ENCODE measurements at places on chromosomes 6 and 20.

- DNase-seq = no peak
Measured at GRCh38 chr6:159758031-159759001, 3.5 kb upstream of the ACAT2 start.

- no peak for DNase-seq
Measured at GRCh38 chr6:153070756-153071155, 60.3 kb downstream of the RGS17 start.

DNA sequence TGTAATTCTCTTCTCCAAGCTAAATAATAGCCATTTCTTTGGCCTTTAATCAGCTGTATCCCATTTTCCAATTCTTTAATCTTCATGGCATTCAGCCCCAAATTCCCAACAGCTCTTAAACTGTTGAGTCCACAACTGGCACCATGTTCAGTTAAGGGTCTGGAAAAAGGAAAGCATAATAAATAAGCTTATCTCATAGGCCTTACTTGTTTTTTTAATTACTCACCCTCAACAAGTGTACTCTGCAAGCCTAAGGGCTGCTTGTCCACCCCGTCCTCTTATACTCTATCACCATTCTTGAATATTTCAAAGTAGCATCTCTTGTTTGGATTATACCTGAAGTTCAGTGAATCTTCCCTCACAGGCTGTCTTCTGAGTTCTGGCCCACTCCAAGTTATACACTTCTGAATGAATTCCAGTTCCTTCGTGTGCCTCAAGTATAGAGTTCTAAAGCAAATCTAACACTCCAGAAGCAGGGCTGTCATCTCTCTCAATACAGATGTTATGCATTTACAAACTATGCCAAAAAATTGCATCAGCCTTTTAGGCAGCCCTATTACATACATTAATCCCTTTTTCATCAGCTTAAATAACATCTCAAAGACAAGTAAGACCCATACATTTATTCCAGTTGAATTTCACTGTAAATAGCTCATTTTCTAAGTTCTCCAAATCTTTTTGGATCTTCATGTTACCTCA is 98.7 kb downstream of the COL21A1 start:
- DNase-seq = no peak

- DNase-seq = no peak
Measured at GRCh38 chr6:118551063-118552053, 3.3 kb downstream of the PLN start.

DNA sequence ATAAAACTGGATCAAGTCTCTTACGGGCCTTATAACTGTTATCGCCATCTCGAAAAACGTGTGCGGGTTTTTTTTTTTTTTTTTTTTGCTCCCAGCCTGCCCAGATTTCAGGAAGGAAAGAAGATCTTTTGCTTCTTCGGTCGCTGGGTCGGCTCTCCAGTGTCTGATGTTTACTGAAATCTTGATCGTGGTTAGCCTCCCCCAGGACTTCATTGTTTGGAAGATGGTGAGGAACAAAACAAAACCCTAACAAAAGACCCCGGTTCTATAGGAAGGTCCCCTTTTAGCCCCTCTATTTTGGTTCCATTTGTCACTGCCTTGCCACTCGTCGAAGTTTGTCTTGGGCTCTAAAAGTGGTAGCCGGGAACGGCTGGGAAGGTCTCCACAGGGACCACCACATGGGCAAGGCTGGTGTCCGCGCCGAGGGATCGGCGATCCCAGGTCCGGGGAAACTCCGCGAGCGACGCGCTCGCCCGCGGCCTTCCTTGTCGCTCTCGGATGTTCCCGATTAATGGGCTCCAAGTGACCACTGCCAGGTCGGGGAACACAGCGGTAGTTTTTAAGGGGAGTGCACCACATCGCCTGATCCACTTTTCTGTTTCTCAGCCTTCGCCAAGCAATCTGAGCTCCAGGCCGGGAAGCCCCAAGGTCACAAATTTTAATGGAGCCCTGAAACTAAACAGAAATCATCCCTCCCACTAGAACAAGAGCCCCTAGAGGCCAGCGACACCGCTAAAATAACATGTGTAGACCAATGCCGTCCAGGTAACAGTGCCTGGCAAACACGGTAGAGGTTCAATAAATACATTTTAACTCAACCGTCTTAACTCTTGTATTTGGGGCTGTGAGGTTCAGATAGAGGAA is 27.0 kb downstream of the TRIM27 start:
- peak; percentile 47 for DNase-seq

DNA sequence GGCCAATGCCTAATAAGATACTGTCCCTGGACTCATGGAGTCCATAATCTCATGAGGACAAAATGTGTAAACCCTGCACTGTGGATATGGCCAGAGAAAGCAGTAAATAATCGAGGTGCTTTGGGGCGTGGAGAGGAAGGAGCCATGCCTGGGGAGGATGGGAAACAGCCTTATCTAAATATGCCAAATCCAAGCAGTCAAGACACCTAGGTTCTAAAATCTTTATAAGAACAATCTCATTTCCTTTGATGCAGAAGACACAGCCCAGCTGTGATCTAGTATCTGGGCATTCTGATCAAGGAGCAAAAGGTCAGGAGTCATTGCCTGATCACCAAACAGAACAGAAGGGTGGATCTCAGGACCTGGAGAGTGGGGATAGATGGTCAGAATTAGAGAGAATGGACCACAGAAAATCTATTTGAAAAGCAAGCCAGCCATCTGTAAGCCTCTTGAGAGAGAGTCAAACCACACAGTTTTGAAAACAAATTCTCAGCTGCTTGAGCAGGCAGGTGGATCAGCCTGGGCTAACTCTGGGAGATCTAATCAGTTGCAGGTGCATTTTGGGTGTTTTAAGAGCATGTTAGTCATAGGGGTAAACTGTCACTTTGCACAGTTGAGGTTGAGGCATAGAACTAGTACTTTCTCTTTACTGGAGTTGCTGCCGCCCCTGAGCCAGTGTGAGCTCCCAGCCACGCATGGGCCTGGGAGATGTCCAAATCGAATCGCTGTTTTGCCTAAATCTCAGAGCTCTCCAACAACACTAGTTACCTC is 130.8 kb upstream of the TNFAIP3 start:
- DNase-seq = no peak

GRCh38 chr20:35953387-35954199 is 709 bp downstream of the SCAND1 start:
- DNase-seq = no peak

- no peak for DNase-seq
Measured at GRCh38 chr20:37311710-37312355, 22.4 kb downstream of the MANBAL start.

GRCh38 chr6:85483846-85484245 is 34.0 kb downstream of the NT5E start:
- DNase-seq = no peak

DNA sequence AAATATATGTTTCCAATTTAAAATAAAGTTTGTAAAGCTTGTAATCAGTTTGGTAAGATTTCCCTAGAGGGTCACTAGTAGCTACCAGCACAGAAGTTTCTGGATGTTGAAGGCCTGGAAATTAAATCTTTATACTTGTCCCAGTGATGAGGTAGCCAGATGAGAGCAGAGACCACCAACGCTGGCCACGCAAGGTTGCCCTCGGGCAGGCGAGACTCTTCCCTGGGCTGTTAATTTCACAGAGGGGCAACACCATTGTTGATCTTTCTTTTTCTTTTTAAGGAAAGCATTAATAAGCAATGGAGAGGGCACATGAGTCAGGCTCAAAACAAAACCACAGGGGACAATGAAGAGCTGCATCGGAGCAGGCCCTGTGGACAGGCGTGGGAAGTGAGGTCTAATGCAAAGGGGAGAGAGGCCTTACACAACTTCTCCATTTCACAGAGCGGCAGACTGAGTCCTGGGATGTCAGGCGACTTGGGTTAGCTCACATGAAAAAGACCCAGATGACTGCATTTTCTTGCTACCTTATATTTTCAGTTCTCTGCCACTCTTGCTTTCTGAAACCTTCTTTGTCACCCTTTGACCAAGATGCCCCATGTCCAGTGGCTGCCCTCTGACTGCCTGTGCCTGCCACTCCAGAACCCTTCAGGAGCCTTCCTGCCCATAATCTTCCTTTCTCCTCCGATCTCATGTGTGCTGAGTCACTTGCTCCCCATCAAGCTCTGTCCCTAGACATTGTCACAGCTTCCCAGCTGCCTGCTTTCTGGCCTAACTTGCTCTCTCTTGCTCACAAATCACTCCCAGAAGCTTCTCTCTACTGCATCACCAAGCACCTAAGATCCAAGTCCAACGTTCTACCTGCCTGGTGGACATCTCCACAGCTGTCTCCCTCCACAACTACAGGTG is 107.7 kb upstream of the CDYL start:
- DNase-seq = no peak

DNA sequence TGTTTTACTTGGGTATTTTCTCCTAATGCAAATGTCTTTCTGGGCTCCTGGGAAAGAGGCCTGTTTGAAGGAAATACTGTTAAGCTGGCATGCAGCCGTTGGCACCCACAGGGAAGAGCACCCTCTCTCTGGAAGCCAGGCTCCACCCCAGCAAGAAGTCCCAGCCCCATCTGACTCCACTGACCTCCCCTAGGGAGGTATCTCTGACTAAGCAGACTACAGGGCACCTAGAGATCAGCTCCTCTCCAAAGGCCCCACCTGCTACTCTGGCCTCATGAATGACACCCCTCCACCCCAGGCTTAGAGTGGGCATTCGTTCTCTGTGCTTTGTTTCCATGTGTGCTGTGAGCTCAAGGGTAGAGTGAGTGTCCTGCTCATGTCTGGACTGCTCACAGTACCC is 6.4 kb upstream of the MDGA1 start:
- no peak for DNase-seq

GRCh38 chr6:2478200-2478599 is 232.8 kb upstream of the GMDS start:
- no peak for DNase-seq

DNA sequence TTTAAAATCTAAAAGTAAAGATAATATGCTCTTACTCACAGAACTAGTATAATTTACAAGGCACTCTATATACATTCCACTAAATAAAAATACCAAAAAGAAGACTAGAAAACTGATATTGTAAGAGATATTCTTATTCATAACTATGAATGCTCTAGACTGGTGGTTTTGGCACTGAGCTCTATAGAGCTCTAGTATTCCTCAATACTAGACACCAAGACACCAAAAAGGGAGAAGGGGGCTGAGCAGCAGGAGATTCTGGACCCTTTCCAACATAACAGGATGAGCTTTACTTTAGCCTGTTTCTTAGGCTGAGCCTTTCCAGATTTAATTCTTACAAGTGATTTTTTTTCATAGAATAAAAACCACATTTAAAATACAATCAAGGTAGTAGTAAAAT is 173.6 kb downstream of the COL21A1 start:
- DNase-seq = no peak

DNA sequence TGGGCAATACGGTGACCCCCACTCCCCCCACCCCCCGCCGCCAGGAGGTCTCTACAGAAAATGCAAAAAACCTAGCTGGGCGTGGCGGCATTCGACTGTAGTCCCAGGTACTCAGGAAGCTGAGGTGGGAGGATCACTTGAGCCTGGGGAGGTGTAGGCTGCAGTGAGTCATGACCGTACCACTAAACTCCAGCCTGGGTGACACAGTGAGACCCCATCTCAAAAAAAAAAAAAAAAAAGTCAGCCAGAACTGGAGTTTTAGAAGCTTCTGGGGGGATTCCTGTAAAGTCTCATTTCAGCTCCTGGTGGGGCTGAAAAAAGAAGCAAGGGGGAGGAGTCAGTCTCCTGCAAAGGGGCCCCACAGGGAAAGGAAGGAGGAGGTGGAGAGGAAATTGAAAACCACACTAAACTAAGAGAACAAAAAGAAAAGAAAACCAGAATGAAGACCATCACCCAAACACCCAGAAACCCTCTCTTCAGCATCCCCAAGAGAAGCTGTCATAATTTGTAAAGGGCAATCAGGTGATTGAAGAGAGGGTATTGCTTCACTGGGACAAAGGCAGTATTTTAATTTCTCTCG is 50.4 kb downstream of the NOL4L start:
- DNase-seq = no peak

GRCh38 chr6:135163440-135163738 is 17.7 kb upstream of the MYB start:
- DNase-seq = no peak

DNA sequence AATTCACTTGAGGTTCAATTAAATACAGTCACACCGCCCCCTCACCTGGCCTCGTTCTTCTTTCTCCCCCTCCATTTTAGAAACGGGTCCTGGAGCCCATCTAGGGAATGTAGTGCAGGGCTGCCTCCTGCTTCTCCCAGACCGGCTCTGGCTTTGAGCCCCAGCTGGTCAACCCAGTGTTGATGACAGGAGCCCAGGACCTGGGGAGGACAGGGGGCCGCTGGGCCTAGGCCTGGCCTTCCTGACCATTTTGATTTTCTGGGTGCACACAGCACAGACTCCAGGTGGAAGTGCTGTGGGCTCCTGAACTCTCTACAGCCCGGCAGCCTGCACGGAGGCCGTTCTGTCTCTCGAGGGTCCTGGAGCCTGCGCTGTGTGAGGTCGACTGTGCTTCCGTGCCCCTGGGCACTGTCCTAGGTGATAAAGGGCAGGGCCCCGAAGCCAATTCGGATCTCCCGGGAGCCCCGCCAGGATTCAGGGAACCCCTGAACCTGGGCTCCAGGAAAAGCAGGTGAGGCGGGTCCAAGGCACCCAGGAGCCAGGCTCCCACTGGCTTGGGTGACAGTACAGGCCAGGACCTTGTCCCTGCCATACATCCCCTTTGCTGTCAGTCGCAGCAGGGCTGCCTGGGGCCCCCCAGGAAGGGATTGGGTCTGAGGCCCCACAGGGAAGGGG is 23.3 kb downstream of the NPEPL1 start:
- no peak for DNase-seq

- no peak for DNase-seq
Measured at GRCh38 chr6:42526616-42527015, 37.2 kb upstream of the UBR2 start.

DNA sequence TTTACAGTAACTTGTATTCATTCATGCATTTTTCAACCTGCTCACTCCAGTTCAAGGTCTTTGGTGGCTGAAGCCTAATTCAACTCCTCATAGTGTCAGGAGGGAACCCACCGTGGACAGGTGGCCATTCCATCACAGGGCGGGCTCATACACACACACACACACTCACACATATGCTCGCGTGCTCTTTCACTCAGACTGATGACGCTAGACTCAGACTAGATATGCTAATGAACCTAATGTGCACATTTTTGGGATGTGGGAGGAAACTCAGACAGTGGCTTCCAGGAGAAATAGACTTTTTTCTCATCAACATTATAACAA is 56.7 kb downstream of the TRIM27 start:
- DNase-seq = no peak

GRCh38 chr20:62235001-62235776 is 3.1 kb upstream of the OSBPL2 start:
- DNase-seq = no peak

- no peak for DNase-seq
Measured at GRCh38 chr6:72784071-72784470, 162.2 kb downstream of the KCNQ5 start.

- DNase-seq = no peak
Measured at GRCh38 chr20:45153752-45154151, 20.9 kb upstream of the PI3 start.

- no peak for DNase-seq
Measured at GRCh38 chr6:161354276-161354840, 80.5 kb upstream of the AGPAT4 start.

All from bone marrow (tissue), 2 donors.